ENCODE measurements at places on chromosomes 5 and 9.

- DNase-seq = no peak
Measured at GRCh38 chr5:67035098-67035740, 161.4 kb downstream of the CD180 start.

DNA sequence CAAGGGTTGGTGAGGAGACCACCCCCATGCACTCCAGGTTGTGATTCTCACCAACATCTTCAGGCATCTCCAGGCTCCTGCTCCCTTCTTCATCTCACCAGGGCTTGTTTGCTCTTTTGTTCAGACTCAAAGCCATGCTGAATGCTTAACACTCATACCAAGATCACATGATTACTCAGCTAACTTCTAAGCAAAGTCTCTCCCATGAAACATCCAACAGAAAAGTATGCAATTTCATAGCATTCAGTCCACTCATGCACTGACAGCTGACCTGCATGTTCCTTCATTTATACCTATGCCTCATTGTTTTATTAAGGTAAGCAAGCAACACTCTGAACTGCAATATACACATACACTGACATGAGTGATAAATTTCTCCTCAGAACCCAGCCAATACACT is 69.0 kb downstream of the SHC3 start:
- no peak for DNase-seq

DNA sequence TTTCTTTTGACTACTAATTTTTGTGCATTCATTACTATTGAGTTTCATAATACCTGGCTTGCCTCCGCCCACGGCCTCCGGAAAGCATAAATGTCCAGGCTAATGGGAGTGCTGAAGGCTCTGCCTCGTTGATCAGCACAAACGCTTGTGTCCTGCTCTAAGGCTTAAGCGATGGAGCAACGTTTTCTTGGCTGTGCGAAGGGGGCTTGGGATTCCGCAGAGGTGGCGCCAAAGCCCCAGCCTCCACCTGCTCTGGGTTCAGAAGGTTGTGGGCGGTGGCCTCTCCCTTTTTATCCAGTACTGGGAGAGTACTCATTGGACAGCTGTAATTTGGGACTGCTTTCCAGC is 19.7 kb downstream of the ANXA2R start:
- no peak for DNase-seq

GRCh38 chr5:92513067-92513466 is 1068.0 kb downstream of the NR2F1-AS1 start:
- no peak for DNase-seq

- no peak for DNase-seq
Measured at GRCh38 chr5:164351245-164351834, 845.9 kb downstream of the MAT2B start.

DNA sequence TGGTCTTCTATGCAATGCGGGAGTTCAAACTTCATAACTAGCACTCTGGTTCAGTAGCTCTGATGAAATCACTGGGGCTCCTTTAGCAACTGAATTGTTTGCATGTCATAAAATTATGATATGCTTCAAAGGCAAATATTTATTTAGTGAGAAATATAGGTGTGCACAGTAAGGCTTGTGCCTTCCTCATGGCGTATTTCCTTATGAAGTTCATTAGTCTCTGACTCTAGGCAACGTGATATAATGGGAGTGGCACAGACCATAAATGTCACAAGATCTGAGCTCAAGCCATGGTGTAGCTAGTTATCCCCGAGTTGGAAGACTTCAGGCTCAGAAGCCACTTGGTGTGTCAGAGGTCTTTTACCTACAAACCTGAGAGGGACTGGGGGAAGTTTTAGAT is 35.5 kb downstream of the PIP5K1B start:
- no peak for DNase-seq

DNA sequence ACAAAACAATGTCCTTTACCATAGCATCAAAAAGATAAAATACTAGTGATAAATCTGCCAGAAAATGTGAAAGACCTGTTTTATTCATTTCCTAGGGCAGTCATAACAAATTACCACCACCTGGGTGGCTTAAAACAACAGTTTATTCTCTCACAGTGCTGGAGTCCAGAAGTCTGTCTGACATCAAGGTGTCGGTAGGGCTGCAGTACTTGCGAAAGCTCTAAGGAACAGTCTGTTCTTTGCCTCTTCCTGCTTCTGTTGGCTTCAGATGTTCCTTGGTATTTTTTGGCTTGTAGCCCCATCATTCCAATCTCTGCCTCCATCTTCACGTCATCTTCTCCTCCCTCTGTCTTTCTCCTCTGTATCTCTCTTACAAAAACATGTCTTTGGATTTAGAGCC is 51.0 kb downstream of the PTPDC1 start:
- peak; percentile 73 for DNase-seq

Data from EL (cell line).